ENCODE measurements at places on chromosomes 4 and X. TPM values are rescaled to one million over a fixed set of nuclear protein-coding genes. Genes with fewer than 3 reads are reported as not detected.

DNA sequence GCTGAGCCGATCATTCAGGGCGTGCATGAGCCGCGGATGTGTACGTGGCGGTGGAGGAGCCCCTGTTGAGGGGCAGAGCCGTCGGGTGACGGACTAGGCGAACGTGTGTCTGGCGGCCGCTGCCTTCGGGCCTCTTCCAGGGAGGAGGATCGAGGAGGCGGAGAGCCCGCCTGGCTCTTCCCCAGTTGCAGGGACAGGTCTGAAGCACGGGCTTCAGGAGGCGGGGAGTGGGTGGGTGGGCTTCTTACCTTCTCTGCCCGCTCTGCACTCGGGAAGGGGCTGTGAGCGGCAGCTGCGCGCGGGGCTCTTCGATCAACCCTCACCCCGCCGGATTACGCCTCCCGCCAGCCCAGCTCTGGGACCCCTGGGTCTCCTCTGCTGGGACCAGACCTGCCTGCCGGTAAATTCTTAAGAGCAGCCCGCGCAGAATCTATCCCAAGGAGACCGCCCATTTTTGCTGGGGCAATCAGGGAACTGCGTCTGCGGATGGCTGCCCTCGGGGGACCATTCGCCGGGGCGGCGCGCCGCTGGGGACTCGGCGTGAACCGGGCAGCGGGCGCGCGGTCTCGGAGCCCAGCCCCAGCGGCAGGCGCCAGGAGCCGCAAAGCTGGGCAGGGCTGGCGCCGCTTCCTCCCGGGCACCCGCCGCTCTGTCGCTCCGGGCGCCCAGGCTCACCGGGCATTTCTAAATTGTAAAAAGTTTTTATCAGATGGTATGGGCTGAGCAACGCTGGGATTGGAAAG, 4.9 kb downstream of the PLAC8 start:
- DNase-seq, result peak; percentile 54

Gene FOXR2
- not detected for total RNA-seq

- DNase-seq, result no peak
Observed at GRCh38 chrX:40177117-40177430, 79.3 kb upstream of the BCOR start.

Gene TRPC5OS
- total RNA-seq, result not detected

- DNase-seq, result peak; percentile 61
Observed at GRCh38 chr4:147833254-147833653, 101.4 kb downstream of the ARHGAP10 start.

Gene GYPE
- not detected for total RNA-seq

Gene RASSF6
- 0.02 TPM for total RNA-seq

- no peak for DNase-seq
Observed at GRCh38 chr4:62670514-62670913, 1470.4 kb downstream of the ADGRL3 start.

- no peak for DNase-seq
Observed at GRCh38 chr4:1408418-1408817, 2.2 kb upstream of the NKX1-1 start.

- peak; percentile 1 for DNase-seq
Observed at GRCh38 chrX:103276581-103277002, at the start of gene TCEAL5. Gene TCEAL5 (minus strand): TSS chrX:103276750. CDS start chrX:103274563, 2,187 bp downstream.

DNA sequence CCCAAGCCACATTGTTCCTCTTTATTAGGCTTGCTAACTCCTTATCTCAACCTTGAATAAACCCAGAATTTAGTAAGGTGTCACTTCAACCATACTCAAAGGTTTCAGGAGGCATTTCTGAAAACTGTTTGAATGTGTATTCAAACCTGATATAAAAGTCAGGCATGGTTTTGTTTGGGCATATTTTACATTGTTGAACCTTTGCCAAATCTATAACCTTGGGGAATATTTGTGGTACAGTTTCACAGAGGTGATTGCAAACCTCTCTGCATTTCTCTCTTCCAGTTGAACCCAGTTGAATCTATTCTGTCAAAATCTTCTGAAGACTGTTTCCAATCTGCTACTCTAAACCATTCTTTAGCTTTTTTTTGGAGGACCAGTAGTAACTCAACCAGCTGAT, 409.0 kb downstream of the TECRL start:
- no peak for DNase-seq

GRCh38 chr4:171221181-171221580, 592.0 kb upstream of the GALNTL6 start:
- DNase-seq, result no peak

GRCh38 chr4:106238820-106239420, 77.1 kb downstream of the TBCK start:
- DNase-seq, result peak; percentile 34

Gene FABP2
- total RNA-seq, result not detected

Gene SMPX
- 0.42 TPM for total RNA-seq

DNA sequence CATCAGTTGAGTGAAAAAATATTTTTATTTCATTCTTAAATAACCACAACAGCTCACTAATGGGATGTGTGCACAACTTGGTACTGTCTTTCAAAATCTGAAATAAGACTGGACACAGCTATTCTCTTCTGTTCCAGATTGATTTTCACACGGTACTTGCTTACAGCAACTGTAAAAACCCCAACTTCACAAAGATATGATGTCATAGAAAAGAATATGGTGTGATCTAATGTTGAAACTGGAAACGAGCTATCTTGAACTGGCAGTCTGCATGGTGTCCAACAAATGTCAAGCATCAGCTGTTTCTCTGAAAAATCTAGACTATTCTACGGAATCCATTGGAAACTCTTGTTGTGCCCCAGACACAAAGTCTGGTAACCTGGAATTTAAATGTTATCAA, 14.7 kb downstream of the HELQ start:
- no peak for DNase-seq

Measured in M059J (cell line).